Spinal cord (tissue), 10 donors: ENCODE measurements at places on chromosomes 3 and 15. TPM values are rescaled to one million over a fixed set of nuclear protein-coding genes. Genes with fewer than 3 reads are reported as not detected.

DNA sequence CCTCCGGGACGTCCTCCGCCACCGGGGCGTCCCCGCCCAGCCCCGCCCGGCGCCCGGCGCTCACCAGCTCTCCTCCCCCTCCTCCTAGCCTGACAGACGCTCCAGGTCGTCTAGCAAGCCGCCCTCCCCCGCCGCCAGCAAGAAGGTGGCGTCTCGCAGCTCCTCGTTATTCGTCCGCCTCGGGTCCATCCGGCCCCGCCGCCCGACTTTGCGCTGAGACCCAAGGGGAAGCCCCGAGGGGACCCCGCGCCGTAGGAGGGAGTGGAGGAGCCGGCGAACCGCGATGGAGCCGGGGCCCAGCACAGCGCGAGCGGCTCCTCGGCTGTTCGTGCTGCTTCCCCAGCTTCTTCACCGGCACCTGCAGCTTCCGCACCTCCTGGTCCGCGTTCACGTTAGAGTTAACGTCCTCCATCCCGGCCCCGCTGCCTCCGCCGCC, 26.3 kb upstream of the MTHFS start:
- H3K4me3 ChIP-seq: peak overlapping the region; percentile 92
- peak; percentile 26 for DNase-seq
- H3K4me1 ChIP-seq: peaks cover 16% of the 10 kb centered on the region
- H3K27ac ChIP-seq: peak overlapping the region; percentile 95
- H3K36me3 ChIP-seq: peaks cover 13% of the 10 kb centered on the region
- no peaks in the 10 kb centered on the region for H3K27me3 ChIP-seq

DNA sequence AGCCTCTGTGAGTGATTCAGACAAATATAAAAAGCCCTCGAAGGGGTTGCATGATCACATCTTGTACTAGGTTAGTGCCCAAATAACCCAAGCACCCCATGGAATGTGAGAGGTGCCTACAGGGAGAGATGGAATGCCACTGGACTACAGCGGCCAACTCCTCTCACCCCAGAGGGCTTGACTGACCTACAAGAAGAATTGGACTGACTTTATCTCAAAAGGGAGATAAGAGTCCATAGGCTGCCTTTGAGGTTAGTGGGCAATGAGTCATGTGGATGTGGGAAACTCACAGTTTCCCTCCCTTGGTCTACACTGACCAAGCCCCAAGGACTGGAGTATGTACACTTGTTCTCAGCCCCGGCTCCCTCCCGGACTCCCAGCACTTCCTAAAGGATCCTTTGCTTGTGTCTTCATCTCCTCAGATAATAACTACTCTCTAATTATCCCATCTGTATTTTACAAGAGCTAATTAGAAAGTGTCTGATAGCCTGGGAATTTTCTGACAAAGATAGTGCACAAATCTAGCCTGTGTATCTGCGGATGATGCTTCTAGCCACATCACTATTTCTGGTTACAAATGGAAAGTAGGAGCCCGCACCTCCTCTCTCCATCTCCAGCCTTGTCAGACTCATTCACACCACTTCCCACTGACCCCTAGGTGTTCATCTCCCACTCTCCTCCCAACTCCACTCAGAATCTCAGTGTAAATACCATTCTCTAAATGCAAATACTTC, 547.8 kb upstream of the TBL1XR1 start:
- no peak overlapping the region for H3K4me3 ChIP-seq
- H3K4me1 ChIP-seq: no peaks in the 10 kb centered on the region
- H3K36me3 ChIP-seq: no peaks in the 10 kb centered on the region
- no peaks in the 10 kb centered on the region for H3K27me3 ChIP-seq

DNA sequence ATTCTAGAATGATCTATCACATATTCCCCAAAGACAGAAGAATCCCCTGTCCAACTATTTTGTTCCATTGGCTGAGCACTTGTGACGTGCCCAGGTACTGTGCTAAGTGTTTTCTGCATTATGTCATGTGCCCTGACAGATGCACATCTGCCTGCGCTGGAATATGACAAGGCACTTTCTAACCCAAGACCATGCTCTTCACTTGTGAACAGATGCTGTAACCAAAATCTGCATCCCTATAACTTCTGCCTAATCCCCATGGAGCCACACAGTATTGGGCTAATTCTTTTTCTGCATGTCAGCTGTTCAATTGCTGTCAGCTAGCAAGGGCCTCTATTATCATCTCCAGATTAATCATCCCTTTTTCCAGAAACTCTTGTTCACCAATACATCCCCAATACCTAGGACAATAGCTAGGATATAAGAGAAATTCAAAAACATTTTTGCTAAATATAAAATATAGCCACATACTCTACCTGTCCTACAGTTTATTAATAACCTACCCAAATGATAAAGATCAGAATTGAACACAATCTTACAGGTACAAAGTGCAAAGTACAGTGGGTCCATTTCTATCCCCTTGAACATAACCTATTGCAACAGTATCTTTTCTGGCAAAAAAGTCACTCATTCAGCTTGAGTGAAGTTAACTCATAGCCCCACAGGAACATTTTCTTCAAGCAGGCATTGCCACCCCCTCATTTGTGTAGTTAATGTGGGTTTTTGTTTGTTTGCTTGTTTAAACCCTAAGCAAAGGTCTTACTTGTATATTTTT, 109.4 kb upstream of the LRRN1 start:
- H3K27me3 ChIP-seq: no peaks in the 10 kb centered on the region
- DNase-seq: no peak
- no peak overlapping the region for H3K4me3 ChIP-seq
- H3K27ac ChIP-seq: no peak overlapping the region
- no peaks in the 10 kb centered on the region for H3K36me3 ChIP-seq

DNA sequence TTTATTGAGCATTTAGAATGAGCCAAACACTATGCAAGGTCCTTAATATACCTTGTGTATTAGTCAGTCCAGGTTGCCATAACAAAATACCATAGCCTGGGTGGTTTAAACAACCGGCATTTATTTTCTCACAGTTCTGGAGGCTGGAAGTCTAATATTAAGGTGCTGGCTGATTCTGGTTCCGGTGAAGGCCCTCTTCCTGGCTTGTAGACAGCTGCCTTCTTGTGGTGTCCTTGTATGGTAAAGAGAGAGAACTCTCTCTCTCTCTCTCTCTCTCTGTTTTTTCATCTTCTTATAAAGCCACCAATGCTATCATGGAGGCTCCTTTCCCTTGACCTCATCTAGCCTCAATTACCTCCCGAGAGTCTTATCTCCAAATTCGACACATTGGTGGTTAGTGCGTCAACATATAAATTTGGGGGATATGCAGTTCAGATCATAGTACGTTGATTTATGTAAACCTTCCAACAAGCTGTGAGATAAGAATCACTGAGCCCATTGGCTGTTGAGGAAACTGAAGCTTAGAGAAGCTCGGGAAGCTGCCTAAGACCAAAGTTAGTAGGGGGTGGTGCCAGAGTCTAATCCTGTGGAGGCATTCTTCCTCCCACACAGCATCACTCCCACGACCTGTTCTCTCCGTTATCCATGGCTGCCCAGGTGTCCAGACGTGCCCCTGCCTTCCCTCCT, 298.0 kb upstream of the PROK2 start:
- H3K36me3 ChIP-seq: peaks cover 2% of the 10 kb centered on the region
- no peak for DNase-seq
- H3K4me1 ChIP-seq: peaks cover 4% of the 10 kb centered on the region
- H3K27me3 ChIP-seq: no peaks in the 10 kb centered on the region

- peaks cover 7% of the 10 kb centered on the region for H3K36me3 ChIP-seq
- peaks cover 5% of the 10 kb centered on the region for H3K4me1 ChIP-seq
- no peak for DNase-seq
- peak overlapping the region; percentile 85 for H3K27ac ChIP-seq
- H3K4me3 ChIP-seq: peak overlapping the region; percentile 78
- no peaks in the 10 kb centered on the region for H3K27me3 ChIP-seq
These were observed 692 bp downstream of the SCAANT1 start for GRCh38 chr3:63911509-63911872.

DNA sequence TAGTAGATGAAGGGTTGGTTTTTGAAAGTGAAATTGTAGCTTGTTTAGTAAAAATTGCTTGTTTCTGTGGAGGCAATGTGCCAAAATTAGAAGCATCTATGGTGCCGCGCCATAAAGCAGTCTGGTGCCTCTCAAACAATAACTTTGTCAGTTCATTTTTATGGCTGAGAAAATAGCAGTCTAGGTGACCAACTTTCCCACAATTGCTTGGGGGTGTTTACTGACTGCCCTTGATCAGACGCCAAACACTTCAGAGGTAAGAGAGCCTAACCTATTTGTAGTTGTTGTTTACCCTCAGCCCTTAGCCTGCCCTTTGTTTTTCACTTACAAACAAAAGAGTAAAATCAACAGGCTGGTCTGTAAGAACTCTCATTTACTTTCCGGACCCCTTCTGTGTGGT, 174.5 kb downstream of the FNDC3B start:
- H3K36me3 ChIP-seq: peaks cover 5% of the 10 kb centered on the region
- H3K27me3 ChIP-seq: no peaks in the 10 kb centered on the region
- no peak overlapping the region for H3K27ac ChIP-seq
- H3K4me1 ChIP-seq: peaks cover 16% of the 10 kb centered on the region
- no peak overlapping the region for H3K4me3 ChIP-seq
- DNase-seq: no peak

DNA sequence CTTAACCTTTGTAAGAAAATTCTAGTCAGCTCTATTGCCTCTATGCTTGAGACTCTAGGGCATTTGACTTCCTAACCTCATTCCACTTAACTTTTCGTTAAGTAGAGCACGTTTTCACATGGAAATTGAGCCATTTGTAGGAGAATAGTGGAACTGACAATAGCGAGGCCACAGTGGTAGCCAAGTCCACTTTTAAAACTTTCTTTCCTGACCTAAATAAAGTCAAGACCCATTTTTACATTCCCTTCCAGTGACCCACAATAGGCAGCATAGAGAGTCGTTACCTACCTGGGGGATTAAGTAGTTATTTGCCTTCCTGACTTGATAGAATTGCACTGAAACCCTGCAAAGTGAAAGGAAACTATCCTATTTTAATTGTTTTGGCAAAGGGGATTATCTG, 386.0 kb upstream of the NECTIN3 start:
- H3K36me3 ChIP-seq: no peaks in the 10 kb centered on the region
- no peaks in the 10 kb centered on the region for H3K4me1 ChIP-seq
- H3K27me3 ChIP-seq: no peaks in the 10 kb centered on the region
- H3K27ac ChIP-seq: no peak overlapping the region
- H3K4me3 ChIP-seq: no peak overlapping the region

Gene CFAP91
- total RNA-seq: 8.8 TPM

GRCh38 chr15:89101302-89102193, 13.3 kb downstream of the ABHD2 start:
- peaks cover 16% of the 10 kb centered on the region for H3K36me3 ChIP-seq
- no peak for DNase-seq
- H3K4me1 ChIP-seq: peaks cover 18% of the 10 kb centered on the region
- H3K4me3 ChIP-seq: no peak overlapping the region
- H3K27ac ChIP-seq: peak overlapping the region; percentile 40

- H3K36me3 ChIP-seq: no peaks in the 10 kb centered on the region
- DNase-seq: no peak
- H3K27ac ChIP-seq: no peak overlapping the region
- no peak overlapping the region for H3K4me3 ChIP-seq
These were observed 162.2 kb downstream of the ITPR1 start for GRCh38 chr3:4655145-4656045.

- H3K27ac ChIP-seq: no peak overlapping the region
- H3K27me3 ChIP-seq: no peaks in the 10 kb centered on the region
- DNase-seq: no peak
- no peaks in the 10 kb centered on the region for H3K4me1 ChIP-seq
- H3K36me3 ChIP-seq: no peaks in the 10 kb centered on the region
- no peak overlapping the region for H3K4me3 ChIP-seq
These were observed 5.5 kb upstream of the OR5K1 start for GRCh38 chr3:98457543-98457942.

GRCh38 chr15:78229431-78230406, 4.6 kb downstream of the ACSBG1 start:
- H3K27me3 ChIP-seq: no peaks in the 10 kb centered on the region
- H3K4me1 ChIP-seq: peaks cover 36% of the 10 kb centered on the region
- DNase-seq: no peak
- no peak overlapping the region for H3K27ac ChIP-seq
- peaks cover 4% of the 10 kb centered on the region for H3K36me3 ChIP-seq
- no peak overlapping the region for H3K4me3 ChIP-seq

Gene NPRL2
- total RNA-seq: 33.2 TPM

DNA sequence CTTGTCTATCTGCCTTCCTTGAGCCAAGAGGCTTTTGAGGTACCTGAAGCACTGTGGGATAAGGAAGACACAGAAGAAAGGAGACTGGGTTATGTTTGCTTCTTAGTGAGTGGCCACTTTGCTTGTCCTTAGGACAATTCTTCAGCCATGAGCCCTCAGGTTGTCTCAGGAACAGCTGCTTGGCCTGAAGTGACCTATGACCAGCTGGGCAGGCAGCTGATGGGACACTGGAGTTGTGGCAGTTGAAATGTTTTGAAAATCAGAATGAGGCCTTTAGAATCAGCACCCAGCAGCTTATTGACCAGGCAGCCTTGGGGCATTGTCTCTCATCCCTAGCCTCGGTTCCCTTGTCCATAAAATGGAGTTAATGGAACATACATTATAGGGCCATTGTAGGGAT, 37.0 kb downstream of the RBP2 start:
- DNase-seq: no peak
- H3K27me3 ChIP-seq: no peaks in the 10 kb centered on the region
- no peak overlapping the region for H3K4me3 ChIP-seq
- H3K4me1 ChIP-seq: peaks cover 10% of the 10 kb centered on the region

Gene MST1
- total RNA-seq: 10.7 TPM

Gene SH2D7
- not detected for total RNA-seq

- H3K27ac ChIP-seq: no peak overlapping the region
- H3K4me3 ChIP-seq: no peak overlapping the region
- H3K4me1 ChIP-seq: no peaks in the 10 kb centered on the region
- DNase-seq: no peak
- H3K36me3 ChIP-seq: peaks cover 8% of the 10 kb centered on the region
These were observed 102.4 kb downstream of the MSL2 start for GRCh38 chr3:136093771-136094170.

Gene TMEM44
- 13.8 TPM for total RNA-seq

DNA sequence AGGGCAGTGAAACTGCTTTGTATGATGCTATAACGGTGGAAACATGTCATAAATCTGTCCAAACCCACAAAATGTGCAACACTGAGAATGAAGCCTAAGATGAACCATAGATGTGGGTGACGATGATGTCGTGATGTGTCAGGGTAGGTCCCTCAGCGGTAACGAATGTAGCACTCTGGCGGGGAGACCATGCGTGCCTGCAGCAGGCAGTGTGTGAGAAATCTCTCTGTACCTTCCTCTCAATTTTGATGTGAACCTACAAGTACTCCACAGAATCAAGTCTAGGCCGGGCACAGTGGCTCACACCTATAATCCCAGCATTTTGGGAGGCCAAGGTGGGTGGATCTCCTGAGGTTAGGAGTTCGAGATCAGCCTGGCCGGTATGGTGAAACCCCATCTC, 268.2 kb upstream of the LYSMD4 start:
- no peak overlapping the region for H3K27ac ChIP-seq
- no peaks in the 10 kb centered on the region for H3K27me3 ChIP-seq
- DNase-seq: no peak
- no peak overlapping the region for H3K4me3 ChIP-seq
- H3K4me1 ChIP-seq: peaks cover 18% of the 10 kb centered on the region

Gene CTXND1
- total RNA-seq: 6.3 TPM

- H3K4me3 ChIP-seq: no peak overlapping the region
- no peak overlapping the region for H3K27ac ChIP-seq
- H3K4me1 ChIP-seq: no peaks in the 10 kb centered on the region
- no peaks in the 10 kb centered on the region for H3K27me3 ChIP-seq
- no peak for DNase-seq
- H3K36me3 ChIP-seq: no peaks in the 10 kb centered on the region
These were observed 259.0 kb downstream of the MECOM start for GRCh38 chr3:169404520-169404890.
